ENCODE measurements at places on chromosomes 7 and 10.

GRCh38 chr7:126449611-126450268, 803.0 kb downstream of the GRM8 start:
- DNase-seq = no peak

- DNase-seq = no peak
Observed at GRCh38 chr10:48536156-48536500, 68.7 kb downstream of the ARHGAP22 start.

GRCh38 chr7:131827421-131827820, 271.0 kb upstream of the PODXL start:
- DNase-seq = no peak

GRCh38 chr10:92419740-92420545, 129.0 kb downstream of the MARCHF5 start:
- no peak for DNase-seq

GRCh38 chr10:74799721-74800221, 26.6 kb upstream of the KAT6B start:
- no peak for DNase-seq

DNA sequence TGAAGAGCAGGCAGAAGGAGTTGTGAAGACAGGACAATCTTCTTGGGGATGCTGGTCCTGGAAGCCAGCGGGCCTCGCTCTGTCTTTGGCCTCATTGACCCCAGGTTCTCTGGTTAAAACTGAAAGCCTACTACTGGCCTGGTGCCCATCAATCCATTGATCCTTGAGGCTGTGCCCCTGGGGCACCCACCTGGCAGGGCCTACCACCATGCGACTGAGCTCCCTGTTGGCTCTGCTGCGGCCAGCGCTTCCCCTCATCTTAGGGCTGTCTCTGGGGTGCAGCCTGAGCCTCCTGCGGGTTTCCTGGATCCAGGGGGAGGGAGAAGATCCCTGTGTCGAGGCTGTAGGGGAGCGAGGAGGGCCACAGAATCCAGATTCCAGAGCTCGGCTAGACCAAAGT, 1.5 kb downstream of the CHPF2 start:
- no peak for DNase-seq

DNA sequence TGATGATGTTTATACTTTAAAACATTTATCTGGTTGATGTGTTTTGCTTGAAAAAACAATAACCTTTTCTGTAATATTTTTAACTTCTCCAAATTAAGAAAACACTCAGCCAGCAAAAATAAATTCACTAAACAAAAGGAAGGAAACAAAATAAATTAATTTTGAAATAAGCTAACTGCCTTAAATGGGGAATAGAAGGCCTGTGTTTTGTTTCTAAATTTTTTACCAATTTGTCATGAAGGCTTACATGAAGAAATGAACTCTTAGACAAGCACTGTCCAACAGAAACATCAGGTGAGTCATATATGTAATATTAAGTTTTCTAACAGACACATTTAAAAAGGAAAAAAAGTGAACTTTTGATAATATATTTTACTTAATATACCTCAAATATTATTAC, 68.5 kb downstream of the LRRN3 start:
- no peak for DNase-seq

DNA sequence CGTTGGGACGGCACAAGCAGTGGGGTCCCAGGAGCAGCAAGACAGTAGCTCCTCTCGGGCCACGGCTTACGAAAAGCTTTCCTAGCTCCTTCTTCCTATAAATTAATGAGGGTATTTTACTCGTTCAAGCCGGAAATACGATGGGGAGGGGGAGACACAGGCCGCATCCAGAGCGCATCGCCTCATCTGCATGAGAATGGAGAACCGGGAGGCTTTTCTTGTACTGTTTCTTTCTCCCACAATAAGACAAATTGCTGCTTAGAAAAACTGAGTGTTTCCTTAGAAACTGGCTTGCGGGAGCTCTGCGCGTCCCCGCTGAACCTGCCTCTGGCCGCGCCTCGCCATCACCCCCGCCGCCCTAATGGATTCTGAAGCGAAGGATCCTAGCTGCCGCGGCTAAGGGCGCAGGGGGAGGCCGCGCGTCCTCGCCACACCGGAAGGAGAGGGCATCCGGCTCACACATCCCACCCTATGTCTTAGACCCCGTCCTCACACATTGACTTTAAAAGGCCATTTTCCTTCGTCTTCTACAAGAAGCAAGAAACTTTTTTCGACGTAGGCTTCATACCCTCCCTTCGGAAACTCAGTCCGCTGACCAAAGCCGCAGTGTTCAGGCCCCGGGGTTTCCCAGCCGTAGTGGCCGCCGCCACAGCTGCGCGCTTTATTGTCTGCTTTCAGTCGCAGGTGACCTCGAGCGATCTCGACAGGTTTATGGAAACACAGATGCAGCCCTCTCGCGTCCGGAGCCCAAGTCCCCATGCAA, 8.8 kb downstream of the NXPH1 start:
- DNase-seq = no peak

DNA sequence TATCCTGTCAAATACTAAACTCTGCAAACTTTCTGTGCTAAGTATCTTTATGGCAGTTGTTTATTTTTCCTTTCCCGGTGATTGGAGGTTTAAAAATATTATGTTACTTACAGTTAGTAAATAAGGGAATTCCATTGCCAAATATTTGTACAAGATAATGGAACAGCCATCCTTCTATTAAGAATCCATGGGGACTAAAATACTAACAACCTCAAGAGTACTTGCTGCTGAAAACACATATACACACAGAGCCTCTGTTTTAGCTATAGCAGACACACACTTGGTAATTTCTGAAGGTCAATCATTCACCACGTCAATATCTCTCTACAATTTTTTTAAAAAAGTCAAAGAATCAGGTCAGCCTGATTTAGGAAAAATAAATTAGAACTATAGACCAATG, 32.4 kb downstream of the TSPAN12 start:
- no peak for DNase-seq

GRCh38 chr10:115063701-115064658, 29.2 kb upstream of the ATRNL1 start:
- no peak for DNase-seq

DNA sequence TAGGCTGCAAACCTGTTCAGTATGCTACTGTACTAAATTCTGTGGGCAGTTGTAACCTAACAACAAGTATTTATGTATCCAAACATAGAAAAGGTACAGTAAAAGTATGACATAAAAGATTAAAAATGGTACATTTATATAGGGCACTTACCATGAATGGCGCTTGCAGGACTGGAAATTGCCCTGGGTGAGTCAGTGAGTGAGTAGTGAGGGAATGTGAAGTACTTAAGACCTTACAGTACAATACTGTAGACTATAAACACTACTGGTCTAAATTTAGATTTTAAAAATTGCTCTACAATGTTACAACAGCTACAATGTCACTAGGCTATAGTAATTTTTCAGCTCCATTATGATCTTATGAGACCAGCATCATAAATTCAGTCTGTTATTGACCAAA, 146.0 kb upstream of the GNAI1 start:
- no peak for DNase-seq

DNA sequence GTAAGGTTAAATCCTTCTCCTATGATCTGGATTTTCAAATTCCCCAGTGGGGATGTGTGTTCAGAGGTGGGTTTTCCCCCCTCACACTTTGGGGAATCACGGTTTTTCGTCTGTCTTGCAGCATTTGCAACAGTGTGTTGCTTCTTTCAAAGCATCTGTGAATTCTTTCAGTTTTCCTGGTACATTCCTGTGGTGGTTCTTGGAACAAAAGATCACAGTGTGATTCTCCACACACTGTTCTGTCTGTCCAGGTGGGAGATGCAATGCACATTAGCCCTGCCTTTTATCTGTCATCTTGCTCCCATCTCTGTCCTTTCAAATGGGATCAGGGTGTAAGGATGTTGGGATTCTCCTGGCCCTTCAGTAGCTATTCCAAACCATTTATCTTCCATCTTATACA, 11.8 kb downstream of the AGK start:
- DNase-seq = no peak

GRCh38 chr7:22444181-22444971, 55.6 kb downstream of the STEAP1B start:
- no peak for DNase-seq

DNA sequence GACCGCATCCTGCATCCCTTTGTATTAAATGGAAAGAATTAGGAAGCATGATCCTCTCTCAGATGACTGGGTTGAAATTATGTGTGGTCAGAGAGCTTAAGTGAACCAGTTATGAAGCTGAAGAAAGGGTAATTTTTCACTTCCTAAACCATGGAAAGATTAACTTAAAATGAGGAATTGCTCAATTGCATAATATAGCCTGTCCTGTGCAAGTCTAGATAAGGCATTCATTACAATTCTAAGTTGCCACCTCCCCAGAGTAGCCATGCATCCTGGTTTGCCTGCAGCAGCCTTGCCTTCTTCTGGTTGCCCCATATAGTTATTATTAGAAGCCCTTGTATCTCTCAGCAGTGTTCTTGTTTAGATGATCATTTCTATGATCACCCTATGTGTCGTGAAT, 45.3 kb downstream of the STARD3NL start:
- DNase-seq = no peak

DNA sequence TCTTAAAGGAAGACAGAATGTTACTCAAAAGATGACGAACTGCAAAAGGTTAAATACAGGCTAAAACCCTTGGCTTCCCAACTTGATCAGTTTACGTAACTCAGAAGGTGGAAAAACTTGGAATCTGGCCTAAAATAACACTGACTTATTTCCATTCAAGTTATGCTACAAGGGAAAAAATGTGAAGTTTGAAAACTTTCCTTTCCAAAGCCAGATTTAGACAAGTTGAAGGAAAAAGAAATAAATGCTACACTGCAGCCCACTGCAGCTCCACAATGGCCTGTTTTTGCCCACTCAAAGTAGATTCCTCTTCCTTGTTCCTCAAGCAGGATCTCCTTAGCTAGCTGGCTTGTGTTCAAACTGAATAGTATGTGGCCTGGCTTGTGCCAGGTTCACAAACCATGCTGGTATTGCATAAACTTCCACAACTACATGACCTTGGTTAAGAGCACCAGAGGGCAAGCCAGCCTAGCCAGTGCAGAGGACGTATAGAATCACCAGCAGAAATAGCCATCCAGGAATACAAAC, 166.2 kb downstream of the CPEB3 start:
- DNase-seq = no peak

DNA sequence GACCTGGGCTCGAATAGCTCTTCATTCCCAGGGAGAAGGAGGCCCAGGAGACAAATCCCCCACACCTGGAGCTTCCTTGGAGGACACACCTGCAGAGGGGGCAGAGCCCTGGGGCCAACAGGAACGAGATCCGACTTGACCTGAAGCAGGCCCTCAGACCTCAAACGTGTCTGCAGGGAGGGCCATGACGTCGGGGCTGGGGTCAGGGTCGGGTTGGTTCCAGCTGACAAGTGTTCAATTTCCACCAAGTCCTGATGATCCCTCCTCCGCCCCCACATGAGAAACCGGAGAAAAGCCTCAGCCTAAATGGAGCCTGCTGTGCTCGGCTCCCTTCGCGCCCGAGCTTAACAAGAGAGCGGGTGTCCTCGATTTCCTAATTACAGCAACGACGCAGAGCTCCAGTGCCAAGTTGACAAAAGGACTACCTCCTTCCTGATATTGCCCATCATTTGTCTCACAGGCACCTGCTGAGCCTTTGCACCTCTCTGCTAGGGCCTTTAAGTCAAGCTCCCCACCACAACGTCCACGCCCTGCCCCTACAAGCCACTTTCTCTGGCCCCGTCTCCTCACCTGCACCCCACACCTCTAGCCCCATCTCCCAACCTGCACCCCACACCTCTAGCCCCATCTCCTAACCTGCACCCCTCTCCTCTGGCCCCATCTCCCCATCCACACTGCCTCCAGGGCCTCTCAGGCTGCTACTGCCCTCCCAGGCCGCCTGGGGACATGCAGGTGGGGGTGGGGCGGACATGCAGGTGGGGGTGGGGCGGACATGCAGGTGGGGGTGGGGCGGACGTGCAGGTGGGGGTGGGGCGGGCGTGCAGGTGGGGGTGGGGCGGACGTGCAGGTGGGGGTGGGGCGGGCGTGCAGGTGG, 519.4 kb downstream of the GLRX3 start:
- no peak for DNase-seq

GRCh38 chr7:46512891-46513413, 591.9 kb upstream of the IGFBP3 start:
- DNase-seq = no peak

DNA sequence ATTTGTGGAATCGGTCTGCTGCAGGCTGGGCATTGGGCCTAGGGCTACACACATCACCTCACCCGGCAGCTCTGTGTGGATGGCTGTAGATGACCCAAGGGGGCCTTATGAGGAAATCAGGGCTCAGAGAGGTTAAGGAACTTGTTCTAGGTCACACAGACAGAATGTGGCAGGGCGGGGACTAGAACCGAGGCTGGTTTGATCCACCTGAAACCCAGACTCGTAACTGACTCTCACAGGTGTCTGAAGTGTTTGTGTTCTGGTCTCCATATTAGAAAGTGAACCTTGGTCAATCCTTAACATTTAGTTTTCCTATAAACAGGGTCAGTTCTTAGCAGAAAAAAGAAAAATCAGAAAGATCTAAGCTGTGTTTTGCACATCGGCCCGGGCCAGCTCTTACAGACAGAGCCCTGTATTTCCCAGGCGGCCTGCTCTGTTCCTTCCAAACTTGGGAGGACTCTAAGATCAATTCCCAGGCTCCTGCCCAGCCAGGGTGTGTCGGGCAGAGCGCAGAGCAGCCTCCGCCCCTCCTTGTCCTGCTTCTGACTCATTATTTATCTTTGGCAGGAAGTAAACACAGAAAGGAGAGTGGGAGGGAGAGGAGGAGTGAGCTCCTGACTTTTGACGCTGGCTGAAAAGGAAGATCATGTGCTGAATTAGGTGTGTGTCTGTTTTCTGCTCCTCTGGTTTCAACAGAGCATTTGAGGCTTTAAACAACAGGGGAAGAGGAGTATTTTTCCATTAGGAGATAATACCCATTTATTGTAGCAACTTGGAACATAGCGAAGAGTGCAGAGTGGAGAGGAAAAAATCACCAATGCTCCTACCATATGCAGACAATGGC, 74.1 kb downstream of the TACC2 start:
- DNase-seq = no peak

- DNase-seq = no peak
Observed at GRCh38 chr7:20140291-20141001, 76.7 kb downstream of the MACC1 start.

DNA sequence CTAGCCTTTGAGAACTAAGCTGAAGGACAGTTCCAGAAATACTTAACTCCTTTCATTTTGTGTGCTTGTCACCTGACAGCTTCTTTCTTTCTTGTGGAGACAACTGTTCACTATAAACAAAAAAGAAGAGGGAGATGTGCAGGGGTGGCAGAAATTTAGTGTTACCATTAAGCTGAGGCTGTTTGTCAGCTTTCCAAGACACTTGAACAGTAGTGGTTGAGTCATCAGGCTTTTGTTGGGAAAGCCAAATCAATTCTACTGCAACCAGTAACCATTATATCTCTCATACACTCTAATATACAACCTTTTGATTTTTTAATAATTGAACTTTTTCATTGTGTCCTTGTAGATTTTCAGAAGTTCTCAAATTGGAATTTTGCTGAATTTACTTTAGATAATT, 75.3 kb downstream of the POLL start:
- no peak for DNase-seq

GRCh38 chr7:107754642-107755041, 10.7 kb downstream of the CBLL1 start:
- DNase-seq = no peak
